ENCODE measurements at places on chromosomes 5 and 9.

DNA sequence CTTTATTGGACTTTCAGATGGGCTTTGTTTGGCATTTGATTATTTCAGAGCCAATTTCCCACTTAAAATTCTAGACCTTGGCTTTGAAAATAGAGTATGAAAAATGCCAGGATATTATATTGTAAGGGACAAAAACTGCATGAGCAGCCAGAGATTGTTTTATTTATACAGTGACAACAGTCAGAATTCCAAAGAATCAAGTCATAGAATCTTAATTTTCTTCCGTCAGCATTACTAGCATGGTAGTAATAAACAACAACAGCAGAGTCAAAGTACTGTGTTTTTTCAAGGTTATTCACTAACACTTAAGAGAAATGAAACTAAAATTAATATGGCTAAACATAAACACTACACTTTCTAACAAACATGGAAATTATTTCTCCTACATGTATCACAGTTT is 52.2 kb downstream of the MLLT3 start:
- no peak for DNase-seq

GRCh38 chr5:68839019-68839552 is 254.7 kb upstream of the SLC30A5 start:
- DNase-seq = no peak

- DNase-seq = no peak
These were observed 42.5 kb downstream of the KLHL3 start for GRCh38 chr5:137693307-137693950.

GRCh38 chr9:75096796-75097195 is 8.5 kb downstream of the OSTF1 start:
- no peak for DNase-seq

DNA sequence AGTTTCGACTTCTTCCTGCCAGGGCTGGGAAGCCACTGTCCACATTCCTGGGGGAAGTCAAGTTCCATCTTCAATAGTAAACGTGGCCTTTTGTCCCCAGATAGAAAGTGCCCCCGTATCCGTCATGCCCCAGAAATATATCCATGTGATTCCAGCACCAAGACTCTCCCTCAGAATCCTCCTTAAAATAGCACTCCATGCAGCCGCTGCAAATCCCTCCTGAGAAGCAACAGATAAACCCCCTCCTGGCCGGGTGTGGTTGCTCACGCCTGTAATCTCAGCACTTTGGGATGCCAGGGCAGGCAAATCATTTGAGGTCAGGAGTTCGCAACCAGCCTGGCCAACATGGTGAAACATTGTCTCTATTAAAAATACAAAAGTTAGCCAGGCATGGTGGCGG is 126.1 kb downstream of the OLFM1 start:
- DNase-seq = no peak

DNA sequence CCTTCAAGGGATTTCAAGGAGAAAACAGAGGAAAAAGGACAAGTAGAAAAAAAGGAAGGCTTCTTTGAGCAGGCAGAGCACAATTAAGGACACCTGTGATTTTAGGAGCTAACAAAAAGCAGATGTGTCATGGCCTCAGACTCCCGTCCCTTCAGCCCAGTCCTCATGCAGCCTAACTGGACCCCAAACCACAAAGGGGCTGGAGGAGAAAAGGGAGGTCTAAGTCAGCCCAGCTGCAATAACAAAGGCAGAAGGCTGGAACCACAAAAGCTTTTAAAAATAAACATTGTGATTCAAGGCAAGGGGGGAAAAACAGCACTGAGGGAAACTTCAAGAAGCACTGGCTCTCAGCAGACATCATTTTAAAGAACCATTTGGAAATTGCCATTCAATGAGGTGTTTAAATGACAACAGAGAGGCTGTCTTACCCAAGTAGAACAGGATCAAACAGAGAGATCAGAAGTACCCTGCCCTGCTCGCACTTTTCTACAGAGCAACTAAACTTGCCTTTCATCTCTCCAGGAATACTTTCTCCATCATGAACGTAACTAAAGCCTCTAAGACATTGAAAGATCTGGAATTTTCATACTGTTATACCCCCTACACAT is 89.3 kb downstream of the SEMA5A start:
- DNase-seq = no peak

DNA sequence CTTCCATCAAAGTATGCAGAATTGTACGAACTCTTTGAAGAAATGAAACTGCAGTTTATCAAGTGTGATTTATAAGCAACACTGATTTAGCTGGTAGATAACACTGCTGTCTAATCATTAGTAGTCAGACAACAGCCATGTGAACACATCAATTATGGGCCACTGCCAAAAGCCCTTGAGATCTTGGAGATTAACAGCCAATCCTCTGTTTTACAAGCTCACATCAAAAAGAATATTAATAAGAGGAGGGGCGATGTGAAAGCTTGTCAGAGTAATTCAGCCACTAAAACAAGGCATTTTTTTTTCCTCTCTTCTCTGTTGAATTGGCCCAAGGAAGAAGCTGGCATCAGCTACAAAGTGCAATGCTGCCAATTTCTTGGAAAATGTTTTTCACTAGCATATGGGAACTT is 28.1 kb downstream of the ZNF608 start:
- no peak for DNase-seq

GRCh38 chr5:81850501-81851357 is 99.8 kb upstream of the SSBP2 start:
- DNase-seq = no peak

- DNase-seq = no peak
These were observed 96.8 kb upstream of the ITGA2 start for GRCh38 chr5:52892242-52892878.

GRCh38 chr5:105953616-105954015 is 1717.1 kb downstream of the EFNA5 start:
- DNase-seq = no peak

GRCh38 chr9:70477146-70477745 is 62.8 kb upstream of the KLF9 start:
- DNase-seq = no peak

GRCh38 chr5:176787676-176788075 is 22.7 kb upstream of the UNC5A start:
- no peak for DNase-seq

- no peak for DNase-seq
These were observed 71.0 kb upstream of the HMHB1 start for GRCh38 chr5:143740956-143741355.

DNA sequence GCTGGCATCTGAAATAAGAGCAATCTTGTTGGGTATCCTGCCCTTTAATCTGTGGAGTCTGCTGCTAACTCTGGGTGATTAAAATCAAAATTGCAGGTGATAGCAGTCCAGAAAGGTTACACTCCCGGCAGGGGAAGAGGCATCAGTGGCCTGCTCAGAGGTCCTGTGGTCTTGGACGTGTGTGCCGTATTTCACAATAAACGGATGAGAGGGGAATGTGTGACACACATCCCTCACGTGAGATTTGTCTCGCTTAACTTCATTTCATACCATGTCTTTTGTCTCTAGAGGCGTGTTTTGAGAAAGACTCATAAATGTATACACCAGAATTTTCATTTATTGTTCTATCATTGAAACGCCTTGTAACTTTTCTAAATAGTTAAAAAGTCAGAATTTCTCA is 36.6 kb downstream of the FAM240B start:
- no peak for DNase-seq

DNA sequence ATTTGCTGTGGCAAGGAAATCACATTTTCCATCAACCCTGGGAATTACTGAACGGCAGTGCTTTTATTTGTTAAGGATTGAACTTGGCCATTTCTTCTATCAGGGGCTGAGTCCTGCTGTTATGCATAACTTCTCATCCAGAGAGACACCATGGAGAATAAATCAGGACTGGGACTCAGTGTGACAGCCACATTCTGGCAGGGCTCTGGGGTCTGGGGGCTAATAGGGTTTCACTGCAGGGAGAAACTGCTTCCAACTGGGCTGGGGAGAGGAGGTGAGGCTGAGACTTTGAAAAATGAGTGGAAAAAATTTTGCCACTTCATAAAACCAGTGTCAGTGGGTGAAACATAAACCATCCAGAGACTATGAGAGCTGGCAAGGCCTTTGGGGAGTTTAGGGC is 95.7 kb upstream of the ALDH1B1 start:
- DNase-seq = no peak

DNA sequence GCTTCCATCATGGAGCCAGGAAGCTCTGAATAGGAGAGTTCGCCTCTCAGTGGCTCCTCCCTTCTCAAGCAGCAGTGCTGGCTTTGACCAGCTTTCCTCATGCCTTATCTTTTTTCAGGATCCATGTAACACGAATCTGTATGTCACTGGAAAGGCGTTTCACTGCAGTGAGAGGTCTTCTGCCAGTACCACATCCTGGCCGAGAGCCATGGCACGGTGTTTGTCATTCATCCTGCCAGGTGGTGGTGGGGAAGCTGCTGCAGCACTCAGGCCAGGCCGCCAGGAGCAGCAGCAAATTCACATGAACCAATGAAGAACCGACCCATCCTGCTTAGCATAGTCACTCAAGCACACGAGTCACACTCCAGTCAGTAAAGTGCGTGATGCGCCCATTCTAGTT is 179.0 kb downstream of the FANCC start:
- no peak for DNase-seq

- no peak for DNase-seq
These were observed 483.3 kb downstream of the DMAC1 start for GRCh38 chr9:7316166-7316795.

GRCh38 chr5:159286420-159287035 is 23.4 kb downstream of the UBLCP1 start:
- no peak for DNase-seq

DNA sequence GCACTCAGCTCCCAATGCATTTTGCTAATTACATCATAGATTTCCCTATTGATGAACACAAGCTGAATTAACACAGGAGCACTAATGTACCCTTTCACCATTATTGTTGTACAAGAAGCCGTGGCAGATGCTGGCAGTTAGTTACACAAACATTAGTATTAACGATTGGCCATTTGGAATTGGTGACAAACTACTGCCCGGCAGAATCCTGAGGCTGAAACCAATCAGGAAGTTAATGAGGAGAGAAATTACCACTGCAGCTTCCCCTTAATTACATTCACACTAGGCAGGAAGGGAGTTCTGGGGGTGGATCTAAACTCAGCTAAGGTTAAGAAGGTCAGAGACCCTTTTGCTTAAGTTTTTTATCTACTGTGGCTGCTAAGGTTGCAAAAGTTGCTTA is 9.6 kb upstream of the DMRT3 start:
- DNase-seq = no peak

DNA sequence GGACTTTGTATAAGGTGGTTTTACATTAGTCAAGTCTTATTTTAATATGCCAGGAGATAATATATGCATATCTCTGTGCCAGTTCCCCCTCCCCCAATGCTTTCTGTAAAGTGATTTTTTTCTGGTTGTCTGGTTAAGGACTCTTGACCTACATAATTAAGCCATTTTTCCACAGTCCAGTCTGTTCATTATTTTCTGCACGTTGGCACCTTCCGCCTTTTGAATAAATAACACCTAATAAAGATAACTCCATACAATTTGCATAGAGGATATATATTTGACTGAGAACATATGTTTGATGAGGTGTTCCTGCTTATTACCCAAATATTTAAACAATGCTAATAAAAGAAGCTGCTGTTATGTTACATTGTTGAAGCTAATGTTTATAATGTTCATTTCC is 320.9 kb downstream of the DMAC1 start:
- no peak for DNase-seq

DNA sequence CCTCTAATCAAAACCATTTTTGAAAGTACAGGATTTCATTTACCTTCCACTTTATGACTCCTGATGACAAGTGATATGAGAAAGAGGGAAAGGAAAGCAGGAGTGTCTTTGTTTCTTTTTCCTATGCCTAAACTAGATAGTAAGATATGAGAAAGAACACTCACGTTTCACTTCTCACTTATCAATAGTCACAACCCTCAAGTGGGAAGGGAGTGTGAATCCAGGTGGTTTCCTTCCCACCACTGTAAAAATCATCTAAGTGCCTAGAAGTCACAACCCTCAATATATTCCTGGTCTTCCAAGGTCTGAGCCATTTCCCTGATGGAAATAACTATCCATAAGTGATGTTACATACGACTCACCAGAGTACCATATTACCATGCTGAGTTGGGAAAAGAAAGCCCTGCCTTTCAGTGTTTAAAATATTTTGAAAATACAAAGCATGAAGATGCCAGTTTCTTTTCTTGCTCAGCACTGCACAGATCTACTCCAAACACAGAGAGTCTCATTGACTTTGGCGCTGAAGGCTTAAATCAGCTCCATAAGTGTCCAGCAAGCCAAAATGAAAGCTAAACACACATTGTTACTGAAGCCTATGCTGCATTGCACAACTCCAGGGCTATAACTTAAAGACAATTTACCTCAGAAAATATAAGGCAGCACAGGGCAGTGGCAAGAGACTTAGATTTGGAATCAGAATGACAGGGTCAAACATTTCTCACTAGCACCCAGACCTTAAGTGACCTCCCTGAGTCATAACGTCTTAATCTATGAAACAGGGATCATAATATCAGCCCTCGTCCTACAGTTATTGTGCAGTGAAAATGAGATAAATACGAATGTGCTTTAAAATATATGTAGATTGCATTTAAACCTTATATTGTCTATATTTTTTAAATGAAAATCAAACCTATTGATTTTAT is 301.2 kb downstream of the KIAA0825 start:
- no peak for DNase-seq

DNA sequence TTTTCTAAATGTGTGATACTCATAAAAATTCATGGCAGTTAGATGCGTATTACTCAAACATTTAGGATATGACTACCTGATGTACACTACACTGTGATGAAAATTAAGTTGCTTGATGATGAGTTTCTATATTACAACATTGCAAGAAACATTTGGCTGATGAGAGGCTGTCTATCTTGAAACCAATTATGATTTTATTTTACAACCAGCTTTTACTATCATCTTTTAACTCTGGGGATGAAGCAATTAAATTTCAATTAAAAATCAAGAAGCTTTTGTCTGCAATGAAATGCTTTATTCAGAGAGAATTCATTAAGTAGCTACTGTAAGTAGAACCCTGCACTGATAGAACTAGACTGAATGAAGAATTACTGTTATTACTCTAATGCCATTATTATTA is 500.4 kb downstream of the KCTD16 start:
- no peak for DNase-seq

GRCh38 chr5:66860199-66860975 is 264.2 kb downstream of the MAST4 start:
- no peak for DNase-seq

- DNase-seq = no peak
These were observed 87.6 kb downstream of the ANKRD55 start for GRCh38 chr5:56145511-56145910.

GRCh38 chr5:170275376-170275994 is 22.1 kb downstream of the LCP2 start:
- no peak for DNase-seq

DNA sequence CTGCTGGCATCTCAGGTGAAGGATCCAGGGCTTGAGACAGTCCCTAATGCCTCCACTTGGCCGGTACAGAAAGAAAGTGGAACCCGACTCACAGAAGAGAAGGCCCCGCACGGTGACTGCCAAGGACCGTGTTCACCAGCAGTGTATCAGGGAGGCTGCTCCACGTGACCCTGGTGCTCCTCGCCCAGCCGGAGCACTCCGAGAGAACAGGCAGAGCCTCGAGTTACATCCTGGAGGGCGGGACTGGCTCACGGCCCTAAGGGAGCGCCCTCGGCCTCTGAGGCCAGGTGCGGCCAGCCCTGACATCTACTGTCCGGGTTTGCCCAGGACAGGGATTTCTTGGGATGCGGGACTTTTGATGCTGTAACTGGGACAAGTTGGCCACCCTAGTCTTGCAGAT is 104.0 kb upstream of the SARDH start:
- no peak for DNase-seq

Data from stimulated activated CD8-positive, alpha-beta memory T cell treated with anti-CD3 and anti-CD28 coated beads, Interleukin-15, amount 100 ng/mL, for 48 hours (primary cell).